Brain microvascular endothelial cell (primary cell): ENCODE measurements at places on chromosomes 3 and 15.

- no peak for DNase-seq
Measured at GRCh38 chr3:134860141-134860540, 65.1 kb downstream of the EPHB1 start.

DNA sequence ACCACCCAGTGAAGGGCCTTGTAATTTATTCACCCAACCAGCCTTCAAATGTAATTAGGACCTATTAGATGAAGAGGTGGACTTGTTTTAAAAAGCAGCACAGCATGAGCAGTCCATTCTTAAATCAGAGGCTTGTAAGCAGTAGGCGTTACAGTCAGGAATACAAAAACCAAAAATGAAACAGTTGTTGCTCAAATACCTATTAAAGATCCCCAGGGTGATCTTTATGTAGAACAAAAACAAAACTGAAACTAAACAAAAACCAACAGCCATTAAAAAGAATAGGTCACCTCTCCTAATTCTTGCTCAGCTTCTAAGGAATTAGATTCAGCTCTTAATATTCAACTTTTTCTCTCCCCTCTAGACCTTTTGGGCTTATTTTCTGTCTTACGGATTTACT is 104.9 kb upstream of the ST8SIA2 start:
- DNase-seq = no peak

DNA sequence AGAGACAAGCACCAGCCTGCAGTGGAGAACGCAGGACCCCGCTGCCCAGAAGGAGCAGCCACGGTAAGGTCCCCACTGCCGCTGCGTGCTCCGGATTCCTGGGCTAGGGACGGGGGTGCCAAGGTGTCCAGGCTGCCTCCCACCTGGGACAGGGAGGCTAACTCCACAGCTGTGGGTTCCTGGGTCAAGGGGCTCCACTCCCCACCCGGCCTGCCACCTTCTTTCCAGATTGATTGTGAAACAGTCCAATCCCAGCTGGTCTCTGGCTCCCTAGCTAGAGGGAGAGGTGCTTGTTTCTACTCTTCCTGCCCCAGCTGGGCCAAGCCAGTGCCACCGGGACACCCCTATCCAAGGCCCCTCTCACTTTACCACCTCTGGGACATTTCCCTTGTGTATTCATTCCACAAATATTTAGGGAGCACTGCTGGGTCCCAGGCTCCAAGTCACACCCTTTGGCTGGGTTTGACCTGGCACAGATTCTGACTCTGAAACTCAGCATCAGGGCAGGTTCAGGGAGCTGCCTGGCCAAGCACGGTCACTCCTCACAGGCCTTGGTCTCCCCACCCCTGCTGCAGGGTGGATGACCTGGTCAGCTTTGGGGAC is 1.9 kb downstream of the PAK6 start:
- DNase-seq = no peak

DNA sequence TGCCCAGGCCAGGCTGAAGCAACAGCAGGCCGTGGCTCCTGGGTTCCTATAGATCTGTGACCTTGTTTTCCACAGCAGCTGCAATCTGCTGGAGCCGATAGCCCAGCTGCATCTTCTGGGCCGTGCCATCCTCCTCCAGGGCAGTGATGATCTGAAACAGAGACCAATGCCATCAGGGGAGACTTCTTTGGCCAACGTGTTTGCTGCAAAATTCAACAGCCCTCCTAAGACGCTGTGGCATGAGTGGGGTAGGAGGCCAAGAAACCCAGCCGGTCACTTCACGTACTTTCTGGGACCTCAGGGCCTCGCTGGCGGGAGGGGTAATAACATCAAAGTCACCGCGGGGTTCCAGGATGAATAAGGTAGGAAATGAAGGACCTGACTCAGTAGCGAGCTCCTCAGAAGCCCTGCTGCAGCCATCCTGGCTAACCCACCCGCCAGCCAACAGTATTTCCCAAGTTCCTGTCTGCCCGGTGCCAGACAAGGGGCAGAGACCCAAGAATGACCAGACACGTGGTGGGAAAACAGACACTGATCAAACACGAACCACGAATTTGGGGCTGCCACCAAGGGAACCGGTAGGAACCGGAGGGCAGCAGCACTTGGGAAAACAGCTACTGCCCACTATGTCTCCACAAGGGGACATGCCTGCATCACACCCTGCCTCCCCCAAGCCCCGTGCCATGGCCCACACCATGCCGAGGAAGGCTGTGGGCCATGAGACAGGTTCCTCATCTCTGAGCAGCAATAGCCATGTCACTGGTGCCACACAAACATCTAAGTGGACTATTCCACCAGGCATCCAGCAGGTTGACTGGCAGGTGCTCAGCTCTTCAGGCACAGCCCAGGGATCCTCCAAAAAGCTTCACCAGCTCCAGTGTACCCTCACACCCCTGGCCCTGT is 25.2 kb downstream of the PLXNB1 start:
- no peak for DNase-seq

DNA sequence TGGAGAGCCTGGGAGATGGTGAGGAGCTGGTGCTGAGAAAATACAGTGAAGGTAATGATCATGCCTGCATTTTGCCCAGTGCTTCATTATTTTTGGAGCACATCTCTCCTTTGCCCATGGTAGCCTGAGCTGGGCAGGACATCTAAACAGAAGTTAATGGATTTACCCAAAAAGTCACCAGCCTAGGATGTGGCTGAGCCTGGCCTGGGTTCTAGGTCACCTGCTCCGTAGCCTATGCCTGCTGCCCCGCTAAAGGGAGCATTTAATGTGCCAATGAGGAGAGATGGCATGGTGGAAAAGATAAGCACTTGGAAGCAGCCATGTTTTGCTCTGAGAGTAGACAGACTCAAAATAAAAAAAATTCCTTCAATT is 41.8 kb upstream of the RHO start:
- DNase-seq = no peak

- peak; percentile 38 for DNase-seq
Measured at GRCh38 chr3:12822725-12823373, 18.5 kb downstream of the RPL32 start.

DNA sequence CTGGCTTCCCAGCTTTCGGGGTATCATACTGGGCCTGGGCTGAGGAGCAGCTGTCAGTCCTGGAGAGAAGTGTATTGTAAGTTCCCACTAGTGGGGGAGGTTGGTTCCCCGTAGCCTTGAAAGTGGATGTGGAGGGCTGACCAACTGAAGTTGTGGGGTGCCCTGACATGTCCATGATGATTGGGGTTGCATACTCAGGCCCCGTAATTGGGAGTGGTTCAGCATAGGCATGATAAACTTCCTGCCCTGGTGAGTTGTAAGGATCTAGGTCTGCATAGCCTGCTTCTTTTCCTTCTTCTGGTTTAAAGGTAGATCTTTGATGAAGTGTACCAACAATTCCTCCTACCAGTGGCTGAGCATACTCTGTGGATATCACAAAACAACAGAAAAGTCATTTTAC is 36.3 kb downstream of the ST3GAL6 start:
- no peak for DNase-seq

DNA sequence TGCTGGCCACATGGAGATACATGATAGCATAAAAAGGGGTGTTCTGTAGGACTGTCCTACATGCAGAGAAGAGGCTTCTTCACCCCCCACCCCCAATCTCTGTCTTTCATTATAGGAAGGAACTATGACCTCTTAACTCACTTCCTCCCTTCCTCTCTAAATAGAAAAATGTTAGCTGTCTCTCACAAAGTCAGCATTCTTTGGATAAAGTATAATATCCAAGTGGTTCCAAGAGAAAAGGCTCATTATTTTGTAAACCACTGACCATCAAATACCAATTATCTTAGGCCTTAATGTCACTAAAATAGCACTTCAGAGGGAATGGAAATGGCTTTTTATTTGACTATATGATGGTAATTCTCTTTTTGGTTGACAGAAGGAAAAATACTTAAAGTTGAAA is 95.3 kb upstream of the SLC2A2 start:
- DNase-seq = no peak

GRCh38 chr15:80599359-80599758 is 95.8 kb upstream of the ABHD17C start:
- DNase-seq = peak; percentile 84

DNA sequence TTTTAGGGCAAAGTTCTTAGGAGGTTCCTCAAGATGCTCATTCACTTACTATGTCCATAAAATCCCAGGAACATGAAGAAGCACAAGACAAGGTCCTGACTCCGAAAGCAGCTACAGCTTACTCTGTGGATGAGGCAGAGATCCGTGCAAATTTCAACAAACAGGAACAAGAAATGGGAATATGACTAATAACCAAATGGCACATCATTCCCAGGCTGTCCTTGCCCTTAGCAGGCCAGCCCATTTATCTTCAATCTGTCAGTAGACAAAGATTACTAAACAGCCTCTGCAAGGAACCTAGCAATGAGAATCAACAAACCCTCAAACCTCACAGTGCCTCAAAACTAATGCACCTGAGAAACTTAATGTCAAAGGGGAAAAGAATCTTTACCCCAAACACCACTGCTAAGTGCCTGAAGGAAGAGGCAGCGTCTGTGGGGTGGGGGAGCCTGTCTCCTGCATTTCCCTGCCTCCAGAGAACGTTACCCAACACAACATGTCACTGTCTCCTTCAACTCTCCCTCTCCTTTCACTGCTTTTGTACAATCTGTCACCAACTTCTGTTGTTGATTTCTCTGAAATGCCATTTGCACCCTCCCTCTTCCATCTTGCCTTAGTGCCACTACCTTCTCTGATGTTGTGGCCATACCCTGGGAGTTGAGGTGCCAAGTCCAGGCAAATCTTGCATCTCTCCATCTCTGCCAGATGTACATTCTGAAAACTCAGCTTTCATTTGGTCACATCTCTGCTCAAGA is 4.8 kb downstream of the TNFAIP8L3 start:
- no peak for DNase-seq

- DNase-seq = no peak
Measured at GRCh38 chr15:77915261-77915960, 162.1 kb downstream of the TBC1D2B start.

DNA sequence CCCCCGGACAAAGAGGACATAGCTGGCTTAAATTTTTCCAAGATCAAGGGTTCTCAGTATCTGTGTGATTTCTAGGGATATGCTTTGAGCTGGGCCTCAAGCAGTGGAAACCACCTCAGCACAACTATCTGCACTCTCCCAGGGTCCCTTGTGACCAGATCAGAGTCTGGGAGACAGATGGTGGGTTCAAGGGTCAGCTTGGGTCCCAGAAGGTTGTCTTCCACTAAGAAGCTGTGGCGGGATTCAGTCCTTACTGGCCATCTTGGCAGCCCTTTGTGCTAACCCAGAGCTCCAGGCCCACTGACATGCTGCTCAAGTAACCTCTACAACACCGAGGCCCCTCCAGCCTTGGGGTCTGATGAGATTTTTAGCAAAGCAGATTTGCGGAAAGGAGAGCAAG is 2.7 kb downstream of the INSYN1 start:
- DNase-seq = no peak

DNA sequence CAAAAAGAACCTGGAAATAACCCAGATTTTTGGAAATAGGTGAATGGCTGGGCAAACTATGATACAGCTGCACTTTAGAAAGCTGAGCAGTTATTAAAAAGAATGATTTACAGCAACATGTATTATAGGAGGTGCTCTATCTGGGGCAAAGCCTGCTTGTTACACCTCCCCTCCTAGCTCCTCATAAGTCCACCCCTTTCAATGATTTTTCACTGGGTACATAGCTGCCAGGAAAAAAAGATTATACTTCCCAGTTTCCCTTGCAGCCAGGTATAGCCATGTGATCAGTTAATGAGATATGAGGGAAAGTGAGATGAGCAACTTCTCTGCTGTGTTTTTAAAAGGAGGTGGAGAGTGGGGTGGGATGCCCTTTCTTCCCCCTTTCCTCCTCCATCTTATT is 97.7 kb downstream of the CHST2 start:
- DNase-seq = no peak

- DNase-seq = no peak
Measured at GRCh38 chr3:133248389-133248788, 151.5 kb upstream of the BFSP2 start.

- peak; percentile 82 for DNase-seq
Measured at GRCh38 chr3:160885791-160886286, 129.8 kb downstream of the PPM1L start.

DNA sequence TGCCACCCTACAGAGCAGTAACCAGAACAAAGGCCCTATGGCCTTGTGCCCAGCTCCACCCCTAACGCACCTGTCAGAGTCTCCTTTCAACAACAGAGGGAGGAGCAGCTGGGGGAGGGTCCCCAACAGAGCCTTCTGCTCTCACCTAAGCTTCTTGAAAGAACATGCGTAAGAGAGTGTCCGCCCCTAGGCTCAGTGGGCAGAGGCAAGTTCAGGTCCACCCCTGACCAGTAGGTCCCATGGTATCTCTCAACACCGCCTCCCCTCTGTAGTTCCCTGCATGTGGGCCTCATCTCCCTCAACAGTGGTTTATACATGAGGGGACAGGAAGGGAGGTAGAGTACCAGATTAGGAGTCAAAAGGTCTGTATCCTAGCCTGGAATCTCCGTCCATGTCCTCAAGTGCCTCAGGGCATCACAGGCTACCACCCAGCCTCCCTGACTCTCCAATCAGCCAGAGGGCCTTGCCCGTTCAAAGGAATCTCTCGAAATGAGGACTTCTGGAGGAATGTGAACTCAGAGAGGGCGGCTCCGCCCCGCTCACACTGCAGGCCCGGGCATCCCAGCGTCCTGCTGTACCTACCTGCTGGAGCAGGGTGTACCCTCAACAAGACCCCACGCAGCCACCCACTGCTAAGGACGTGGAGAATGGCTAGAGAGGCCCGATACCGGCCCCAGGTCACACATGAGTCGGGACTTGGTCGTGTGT is 680 bp downstream of the POC1A start:
- DNase-seq = peak; percentile 2

- no peak for DNase-seq
Measured at GRCh38 chr3:73148682-73149081, 87.2 kb downstream of the EBLN2 start.

DNA sequence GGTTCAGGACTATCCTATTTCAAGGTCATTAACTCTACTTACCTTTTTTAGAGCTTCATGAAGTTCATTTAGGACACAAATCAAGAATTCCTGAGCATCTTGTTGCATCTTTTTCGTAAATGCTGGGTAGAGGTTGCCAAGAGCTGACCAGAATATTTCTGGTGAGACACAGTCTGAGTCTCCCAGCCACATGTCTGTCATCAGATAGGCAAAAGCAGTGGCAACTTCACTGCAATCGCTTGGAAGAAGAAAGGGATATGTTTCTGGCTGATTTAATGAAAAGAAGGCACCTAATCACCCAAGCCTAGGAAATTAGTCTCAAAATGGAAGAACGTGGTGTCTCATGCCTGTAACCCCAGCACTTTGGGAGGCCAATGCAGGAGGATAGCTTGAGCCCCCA is 2.9 kb downstream of the USP50 start:
- DNase-seq = no peak

DNA sequence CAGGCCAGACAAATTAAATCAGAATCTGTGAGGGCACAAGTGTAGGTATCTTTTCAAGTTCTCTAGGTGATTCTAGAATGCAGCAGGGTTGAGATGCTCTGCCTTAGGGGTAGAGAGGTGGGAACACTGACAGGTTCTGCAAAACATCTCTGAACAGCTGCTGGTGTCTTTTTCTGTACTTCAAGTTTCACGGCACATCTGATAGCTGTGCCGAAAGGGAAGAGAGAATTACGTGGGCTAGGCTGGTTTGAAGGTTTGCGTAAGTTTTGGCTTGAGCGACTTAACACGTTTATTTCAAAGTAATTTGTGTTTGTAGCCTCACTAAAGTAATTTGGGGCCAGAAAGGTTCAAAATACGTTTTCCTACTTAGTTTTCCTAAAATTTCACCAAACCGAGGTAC is 22.5 kb downstream of the PXK start:
- DNase-seq = no peak
